HepG2 (cell line): ENCODE measurements at places on chromosomes 3 and 15.
A peak's percentile ranks its signal among the peaks of the same experiment; 100 is the strongest.

DNA sequence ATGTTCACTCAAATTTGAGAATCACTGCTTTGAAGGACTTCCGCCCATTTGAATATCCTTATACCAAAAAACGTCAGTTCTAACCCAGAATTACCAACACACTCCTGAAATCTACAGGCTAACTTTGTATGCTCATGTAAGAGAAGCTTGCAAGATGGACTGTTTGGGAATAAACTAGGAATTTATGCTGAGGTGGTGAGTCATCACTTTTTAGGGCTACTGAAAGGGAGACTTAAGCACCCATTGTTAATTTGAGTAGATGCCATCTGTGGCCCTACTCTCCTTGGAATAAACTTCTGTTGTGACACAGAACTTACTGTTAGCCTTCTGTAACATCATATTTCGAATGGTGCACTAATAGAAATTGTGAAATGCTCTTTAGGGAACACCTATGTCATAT lies 74.6 kb downstream of the FGF12 start:
- no peak for DNase-seq

GRCh38 chr15:63221346-63221745 lies 31.9 kb downstream of the RAB8B start:
- DNase-seq: no peak

DNA sequence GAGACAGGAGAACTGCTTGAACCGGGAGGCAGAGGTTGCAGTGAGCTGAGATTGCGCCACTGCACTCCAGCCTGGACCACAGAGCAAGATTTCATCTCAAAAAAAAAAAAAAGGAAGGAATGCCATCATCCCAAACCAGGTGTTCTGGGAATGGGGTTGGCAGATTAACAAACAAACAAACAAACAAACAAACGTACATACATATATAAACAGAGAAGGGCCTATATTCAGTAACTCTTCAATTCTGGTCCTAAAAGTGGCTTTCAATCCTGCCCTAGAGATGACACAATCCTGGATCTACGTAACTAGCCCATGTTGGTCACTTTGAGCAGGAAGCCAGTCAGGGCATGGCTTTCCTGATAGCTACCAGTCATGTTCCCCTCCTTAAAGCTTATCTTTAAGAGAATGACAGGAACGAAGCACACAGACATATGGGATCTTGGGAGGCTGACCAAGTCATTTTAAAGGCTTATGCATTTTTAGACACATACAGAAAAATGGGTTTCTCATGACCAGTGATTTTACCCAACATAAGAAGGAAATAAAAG lies 29.9 kb upstream of the RAB11A start:
- no peak for DNase-seq

DNA sequence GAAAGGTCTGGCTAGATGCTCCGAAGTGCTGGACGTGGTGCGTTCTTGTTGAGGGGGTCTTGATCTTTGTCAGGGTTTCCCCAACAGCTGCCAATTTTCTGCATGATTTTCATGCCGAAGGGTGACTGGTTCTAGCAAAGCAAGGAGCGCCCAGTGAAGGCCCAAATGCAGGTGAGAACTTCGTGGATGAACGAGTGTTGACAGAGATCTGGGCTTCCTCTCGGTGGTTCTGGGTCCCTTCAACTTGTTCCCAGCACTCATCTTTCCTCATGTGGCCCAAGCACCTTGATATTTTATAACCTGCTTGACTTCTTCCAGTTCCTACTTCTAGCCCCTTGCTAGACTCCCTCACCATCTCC lies 40.8 kb upstream of the TFRC start:
- no peak for DNase-seq

DNA sequence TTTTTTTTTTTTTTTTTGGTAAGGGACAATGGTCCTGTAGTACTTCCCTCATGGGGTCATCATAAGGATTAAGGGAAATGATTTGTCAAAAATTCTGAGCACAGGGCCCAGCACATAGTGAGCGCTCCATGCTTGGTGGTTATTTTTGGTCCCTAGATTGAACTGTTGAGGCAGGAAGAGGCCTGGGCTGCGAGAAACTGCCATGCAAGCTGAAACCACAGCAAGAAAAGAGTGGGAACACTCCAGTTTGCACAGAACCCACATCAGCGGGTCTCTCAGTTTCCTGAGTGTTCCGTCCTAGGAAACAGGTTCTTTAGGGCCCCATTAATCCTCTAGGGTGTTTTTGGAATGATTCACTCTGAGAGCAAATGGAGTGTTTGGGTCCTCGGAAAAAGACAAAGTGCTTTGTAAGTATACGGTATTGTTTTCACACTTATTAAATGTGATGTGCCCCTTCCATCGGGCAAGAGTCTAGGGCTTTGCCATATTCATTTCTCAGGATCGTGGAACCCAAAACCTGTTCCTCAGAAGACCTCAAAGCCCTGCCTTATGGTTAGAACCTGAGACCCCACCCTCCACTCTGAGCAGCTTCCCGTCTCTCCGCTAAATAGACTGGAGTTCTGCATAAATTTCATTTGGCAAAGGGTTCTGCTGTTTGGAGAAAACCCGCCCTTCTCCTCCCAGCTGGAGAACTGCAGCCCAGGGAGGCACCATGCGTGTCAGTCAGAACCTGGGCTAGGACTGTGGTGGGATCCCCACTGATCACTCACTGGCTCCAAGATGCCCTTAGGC lies 60.4 kb downstream of the SPSB4 start:
- DNase-seq: no peak

DNA sequence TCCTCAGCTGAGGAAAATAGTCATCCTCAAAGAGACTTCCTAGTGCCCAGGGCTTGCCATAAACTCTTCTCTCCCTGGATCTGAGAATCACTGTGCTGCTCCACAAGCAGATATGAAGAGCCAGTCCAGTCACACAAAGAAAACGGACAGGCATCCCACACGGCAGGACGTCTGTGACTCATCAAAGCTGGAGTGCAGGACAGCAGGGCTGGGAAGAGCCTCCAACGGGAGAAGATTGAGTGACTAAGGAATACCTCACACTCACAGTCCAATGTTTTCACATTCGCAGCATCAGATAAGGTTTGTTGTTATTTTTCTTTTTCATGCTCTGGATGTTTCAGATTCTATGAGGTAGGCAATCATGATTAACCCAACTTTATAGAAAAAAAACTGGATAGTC lies 57.8 kb downstream of the NEK10 start:
- DNase-seq: peak; percentile 27

DNA sequence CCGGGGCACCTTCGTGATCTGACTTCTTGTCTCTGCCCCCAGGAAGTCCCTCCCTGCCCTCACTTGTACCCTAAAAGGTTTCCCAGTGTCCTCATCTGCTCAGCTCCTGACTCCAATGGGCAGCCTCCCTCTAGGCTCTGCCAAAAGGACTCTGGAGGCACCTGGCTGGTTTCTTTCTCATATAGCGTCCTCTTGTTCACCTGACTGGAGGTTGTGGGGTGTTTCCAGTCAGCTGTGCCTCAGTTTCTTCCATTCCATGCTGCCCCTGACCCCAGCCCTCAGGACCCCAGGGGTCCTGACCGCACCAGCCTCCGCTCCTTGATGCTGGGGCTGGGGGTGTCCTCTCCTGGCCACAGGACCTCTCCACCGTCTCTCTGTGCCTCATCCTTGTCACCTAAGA lies 2.5 kb downstream of the PRR23E start:
- DNase-seq: no peak

DNA sequence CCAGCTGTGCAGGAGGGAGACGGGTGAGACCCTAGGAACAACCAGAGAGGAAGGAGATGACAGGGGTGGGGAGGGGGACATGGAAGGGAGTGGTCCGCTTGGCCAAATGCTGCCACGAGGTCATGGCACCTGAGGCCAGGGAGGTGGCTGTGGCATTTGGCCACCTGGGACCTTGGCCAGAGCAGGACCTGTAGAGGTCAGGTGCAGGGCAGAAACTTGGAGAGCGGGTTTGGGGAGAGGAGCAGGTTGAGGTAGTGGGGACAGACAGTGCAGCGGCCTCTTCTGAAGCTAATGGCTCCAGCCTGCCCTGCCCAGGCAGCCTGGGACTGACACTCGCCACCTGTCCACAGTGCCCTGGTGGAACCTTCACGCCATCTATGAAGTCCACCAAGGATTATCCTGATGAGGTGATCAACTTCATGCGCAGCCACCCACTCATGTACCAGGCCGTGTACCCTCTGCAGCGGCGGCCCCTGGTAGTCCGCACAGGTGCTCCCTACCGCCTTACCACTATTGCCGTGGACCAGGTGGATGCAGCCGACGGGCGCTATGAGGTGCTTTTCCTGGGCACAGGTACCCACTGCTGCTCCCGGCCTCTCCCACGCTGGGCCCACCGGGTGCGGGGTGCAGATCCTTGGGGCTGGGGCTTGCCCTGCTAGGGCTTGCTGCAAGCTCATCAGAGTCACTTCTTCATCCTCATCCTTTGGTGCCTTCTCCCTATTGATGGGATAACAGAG lies 7.0 kb upstream of the GNAT1 start:
- DNase-seq: no peak
